Hepatic stellate cell (primary cell): ENCODE measurements at places on chromosomes 2 and 18.

GRCh38 chr2:3956892-3957291 lies 253.5 kb downstream of the DCDC2C start:
- no peak for DNase-seq

GRCh38 chr2:164691346-164691887 lies 70.1 kb upstream of the GRB14 start:
- DNase-seq: no peak

DNA sequence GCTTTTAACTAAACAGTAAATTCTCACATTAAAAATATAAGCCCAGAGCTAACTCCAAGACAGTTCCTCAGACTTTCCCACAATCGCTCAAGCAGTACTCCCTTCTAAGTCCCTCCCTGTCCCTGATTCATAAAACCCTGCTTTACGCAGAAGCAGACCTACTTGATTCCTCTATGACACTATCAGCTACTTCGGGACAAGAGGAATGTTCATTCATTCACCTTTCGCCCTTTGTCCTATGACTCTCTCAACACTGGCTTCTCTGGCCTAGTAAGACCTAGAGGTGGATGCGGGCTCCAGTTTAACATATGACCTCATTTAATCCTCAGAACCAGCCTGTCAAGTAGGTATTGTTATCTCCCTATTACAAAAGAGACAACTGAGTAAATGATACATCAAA lies 10.2 kb downstream of the LPIN2 start:
- no peak for DNase-seq

DNA sequence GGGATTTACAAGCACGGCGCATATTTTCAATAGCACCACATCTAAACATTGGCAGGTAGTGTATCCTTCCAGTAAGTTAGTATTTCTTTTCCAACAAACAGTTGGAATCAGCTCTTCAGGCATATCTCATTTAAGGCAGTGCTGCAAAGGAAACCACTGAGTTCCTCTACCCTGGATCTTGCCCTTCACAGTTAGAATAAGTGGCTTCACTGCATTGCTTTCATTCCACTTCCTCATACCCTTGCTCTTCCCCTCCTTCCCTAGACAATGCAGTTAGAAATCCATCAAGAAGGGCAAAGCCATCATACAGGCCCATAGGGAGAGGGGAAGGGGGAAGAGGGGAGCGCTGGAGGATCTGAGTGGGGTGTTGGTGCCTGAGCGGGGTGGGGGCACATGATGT lies 173.7 kb downstream of the FBXO15 start:
- no peak for DNase-seq

- no peak for DNase-seq
Observed at GRCh38 chr2:18425210-18425703, 135.2 kb downstream of the RDH14 start.

- DNase-seq: no peak
Observed at GRCh38 chr2:205865905-205866441, 183.7 kb downstream of the NRP2 start.

GRCh38 chr2:240930631-240931318 lies 24.6 kb downstream of the CROCC2 start:
- DNase-seq: no peak

- peak; percentile 66 for DNase-seq
Observed at GRCh38 chr2:217685255-217685605, 317.6 kb downstream of the TNS1 start.

DNA sequence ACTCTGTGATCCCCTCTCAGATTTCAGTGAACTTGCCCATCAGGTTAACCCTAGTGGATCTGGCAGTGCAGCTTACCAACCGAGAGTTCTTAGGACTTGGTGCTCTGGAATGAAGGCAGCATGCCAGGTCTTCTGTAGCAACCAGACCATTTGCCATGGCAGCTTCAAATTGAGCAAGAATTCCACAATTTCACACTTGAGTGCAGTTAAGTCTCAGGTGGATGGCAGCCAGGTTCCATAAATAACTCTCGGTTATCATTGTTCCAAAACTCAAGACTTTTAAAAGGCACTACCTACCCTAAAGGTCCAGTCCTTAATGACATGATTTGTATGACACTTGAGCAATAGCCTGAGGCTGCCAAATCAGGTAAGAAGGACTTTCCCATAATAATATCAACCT lies 48.1 kb downstream of the GALNT3 start:
- no peak for DNase-seq

DNA sequence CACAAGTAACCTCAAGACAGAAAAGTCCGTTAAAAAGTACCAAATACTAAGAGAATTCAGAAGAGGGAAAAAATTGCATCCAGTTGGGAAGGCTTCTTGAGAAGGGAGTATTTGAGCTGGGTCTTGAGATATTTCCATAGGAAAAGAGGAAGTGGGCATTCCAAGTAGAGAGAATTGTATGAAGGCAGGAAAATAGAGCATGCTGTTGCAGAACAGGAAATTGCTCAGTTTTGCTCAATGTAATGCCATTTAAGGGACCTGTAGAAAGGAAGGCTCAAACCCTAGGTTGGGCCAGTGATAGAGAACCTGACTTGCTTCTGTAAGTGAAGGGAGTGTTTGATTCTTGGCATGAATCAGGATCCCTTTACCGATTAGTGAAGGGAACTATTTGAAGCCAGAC lies 1.0 kb upstream of the ZC3H8 start:
- DNase-seq: no peak

DNA sequence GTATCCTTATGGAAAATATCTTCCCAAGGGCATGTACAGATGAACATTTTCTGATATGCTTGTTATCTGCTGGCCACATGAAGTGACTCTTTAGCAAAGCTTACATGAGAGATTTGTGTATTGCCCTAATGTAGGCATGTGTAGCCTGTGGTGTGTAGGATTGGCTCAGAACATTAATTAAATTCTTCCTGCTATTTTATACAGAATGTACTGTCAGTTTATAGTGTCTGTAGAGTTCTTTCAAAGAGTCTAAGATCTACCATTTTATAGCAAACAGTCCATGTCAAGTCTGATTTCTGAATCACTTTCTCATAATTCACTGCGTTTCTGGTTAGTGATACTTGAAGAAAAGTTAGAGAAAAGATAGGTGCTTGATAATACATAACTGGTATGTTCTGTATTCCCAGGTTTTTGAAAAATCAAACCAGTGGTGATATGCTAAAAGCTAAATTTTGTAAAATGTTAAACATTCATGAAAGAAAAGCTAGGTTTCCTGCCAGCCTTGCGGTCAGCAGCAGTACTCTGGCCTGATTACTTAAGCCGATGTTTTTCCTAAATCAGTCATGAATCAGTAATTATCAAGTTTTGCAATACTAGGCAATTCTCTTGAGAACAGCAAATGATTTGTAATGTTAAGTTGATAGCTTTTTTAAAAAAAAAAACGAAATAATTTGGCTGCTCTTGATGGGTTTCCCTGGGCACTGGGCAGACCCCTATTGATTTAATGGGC lies 30.9 kb upstream of the EFEMP1 start:
- no peak for DNase-seq

GRCh38 chr18:11468617-11469016 lies 140.8 kb upstream of the SLC35G4 start:
- no peak for DNase-seq

DNA sequence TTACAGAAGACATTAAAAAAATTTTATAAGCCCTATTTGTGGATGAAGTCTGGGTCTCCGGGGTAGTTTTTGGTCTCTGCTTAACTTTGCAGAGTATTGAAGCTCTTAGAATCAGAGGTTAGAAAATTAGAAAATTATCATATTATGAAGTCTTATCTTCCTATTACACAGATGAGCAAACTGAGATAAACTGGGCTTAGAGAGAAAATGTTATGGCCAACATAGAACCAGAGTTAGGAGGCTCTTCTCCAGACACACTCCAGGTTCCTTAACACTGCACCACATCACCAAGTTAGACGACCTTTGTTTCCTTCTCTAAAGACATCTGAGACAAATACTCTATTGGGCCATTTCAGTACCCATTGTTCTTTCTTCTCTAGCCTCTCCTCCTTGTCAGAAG lies 36.7 kb upstream of the NEB start:
- no peak for DNase-seq

- DNase-seq: no peak
Observed at GRCh38 chr2:231803501-231804138, 17.4 kb downstream of the COPS7B start.

DNA sequence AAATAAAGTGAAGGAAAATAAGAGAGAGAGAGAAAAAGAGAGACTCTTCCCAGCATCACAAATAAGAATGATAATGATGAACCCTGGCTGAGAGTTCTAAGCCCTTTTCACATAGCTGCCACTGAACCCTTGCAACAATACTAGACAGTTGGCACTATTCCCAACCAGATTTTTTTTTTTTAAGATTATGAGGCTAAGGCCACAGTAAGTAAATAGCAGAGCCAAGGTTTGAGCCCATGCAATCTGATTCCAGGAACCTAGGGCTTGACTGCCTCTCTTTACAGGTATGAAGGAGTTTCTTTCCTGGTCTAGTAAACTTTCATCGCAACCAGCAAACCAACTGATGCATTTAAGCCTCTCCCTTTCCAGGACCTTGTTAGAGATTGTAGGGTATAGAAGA lies 424.6 kb downstream of the NCKAP5 start:
- no peak for DNase-seq

DNA sequence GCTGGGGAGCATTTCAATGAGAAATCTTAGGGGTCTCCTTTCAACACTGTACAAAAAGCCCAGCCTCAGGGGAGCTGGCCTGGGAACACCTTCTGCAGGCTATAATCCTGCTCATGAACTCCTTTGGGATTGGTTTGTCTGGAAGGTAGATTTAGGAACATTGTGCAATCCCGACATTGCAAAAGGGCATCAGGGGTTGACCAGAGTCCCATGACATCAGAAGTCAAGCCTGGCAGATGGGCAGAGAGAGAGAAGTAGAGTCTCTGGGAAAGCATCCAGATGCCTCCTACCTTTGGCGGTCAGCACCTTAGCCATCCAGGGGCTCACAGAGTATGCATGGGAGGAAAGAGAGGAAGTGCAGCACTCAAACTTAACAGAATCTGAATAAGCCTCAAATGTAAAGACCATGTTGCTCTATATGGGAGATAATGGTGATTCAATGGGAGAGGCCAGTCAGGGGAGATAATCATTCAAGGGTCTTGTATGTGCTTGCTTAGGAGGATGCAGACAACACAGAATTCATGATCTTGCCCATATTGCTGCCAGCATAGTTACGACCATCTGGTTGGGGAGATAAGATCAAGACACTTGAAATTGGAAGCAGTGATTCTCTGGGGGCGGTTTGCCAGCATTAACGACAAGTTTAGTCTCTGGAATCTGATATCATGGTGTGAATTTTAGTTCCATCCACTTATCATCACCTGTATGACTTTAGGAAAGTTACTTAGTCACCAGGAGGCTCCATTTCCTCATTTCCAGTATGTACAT lies 58.3 kb upstream of the UPP2 start:
- DNase-seq: no peak

GRCh38 chr2:19753314-19753713 lies 148.5 kb downstream of the TTC32 start:
- no peak for DNase-seq

GRCh38 chr18:45197526-45197970 lies 417.7 kb upstream of the SLC14A2 start:
- no peak for DNase-seq

GRCh38 chr2:44940732-44941464 lies 604 bp upstream of the SIX3 start:
- DNase-seq: no peak

- no peak for DNase-seq
Observed at GRCh38 chr2:208036357-208036756, 11.0 kb upstream of the PLEKHM3 start.

GRCh38 chr2:109299536-109299935 lies 170.5 kb downstream of the SH3RF3 start:
- no peak for DNase-seq

GRCh38 chr2:27701676-27702075 lies 38.0 kb downstream of the SLC4A1AP start:
- DNase-seq: no peak

GRCh38 chr2:46286715-46287114 lies 10.5 kb upstream of the EPAS1 start:
- no peak for DNase-seq

GRCh38 chr2:16203069-16203468 lies 262.7 kb downstream of the MYCN start:
- no peak for DNase-seq

GRCh38 chr18:37419315-37419714 lies 146.3 kb downstream of the CELF4 start:
- peak; percentile 44 for DNase-seq

- DNase-seq: no peak
Observed at GRCh38 chr2:24924732-24925131, 4.7 kb upstream of the ADCY3 start.

DNA sequence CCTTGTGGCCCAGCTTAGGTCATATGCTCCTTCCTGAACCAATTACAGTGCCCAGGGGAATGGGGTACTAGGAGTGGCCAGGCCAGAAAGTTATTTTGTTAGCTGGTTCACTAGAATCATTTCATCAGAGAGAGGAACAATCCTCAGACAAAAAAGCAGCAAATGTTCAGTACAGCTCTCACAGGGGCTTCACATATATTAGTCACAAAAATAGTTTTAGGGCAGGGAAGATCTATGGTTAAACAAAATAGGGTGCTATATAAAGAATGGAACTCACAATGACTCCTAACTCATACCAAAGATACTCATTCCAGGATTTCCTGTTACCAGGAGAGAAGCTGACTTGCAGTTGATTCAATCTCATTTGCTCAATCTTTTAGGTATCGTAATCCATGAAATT lies 71.0 kb downstream of the CWC22 start:
- no peak for DNase-seq

DNA sequence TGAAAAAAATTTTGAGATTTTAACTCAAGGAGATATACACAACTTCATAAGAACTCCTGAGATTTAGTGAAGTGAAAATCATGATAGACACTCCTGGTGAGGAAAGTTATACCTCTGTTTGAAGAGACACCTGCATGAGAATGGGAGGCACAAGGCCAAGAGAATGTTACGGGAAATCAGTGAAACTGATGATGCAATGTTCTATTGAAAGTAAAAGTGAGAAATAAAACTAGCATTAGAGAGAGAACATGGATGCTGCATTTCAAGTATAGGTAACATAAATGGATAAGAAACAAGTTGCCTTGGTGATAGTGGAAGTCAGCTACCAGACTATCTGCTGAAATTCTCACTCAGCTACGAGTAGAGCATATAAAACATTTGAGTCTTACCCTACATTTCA lies 562.1 kb upstream of the FANCL start:
- no peak for DNase-seq

GRCh38 chr2:119517433-119517832 lies 6.8 kb downstream of the SCTR start:
- DNase-seq: peak; percentile 36

DNA sequence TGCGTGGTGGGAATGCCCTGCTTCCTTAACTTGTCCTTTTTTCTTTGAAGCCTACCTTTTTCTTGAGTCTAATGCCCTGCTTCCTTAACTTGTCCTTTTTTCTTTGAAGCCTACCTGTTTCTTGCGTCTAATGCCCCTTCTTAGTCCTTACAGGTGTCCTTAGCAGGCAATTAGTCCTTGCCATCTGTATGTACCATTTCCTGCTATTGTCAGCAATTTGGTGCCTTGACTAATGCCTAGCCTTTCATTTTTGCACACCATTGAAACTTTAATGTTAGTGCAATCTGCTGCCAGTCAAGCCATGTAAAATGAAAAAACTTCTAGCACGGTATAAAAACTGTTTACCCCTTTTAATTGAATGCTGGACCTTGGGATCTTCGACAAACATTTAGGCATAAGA lies 4.3 kb downstream of the KDM3A start:
- DNase-seq: no peak
